ENCODE measurements at places on chromosomes 1 and 21.
A peak's percentile ranks its signal among the peaks of the same experiment; 100 is the strongest.

- H3K27ac ChIP-seq = no peak overlapping the region
- no peak for DNase-seq
- H3K4me3 ChIP-seq = no peak overlapping the region
- H3K4me1 ChIP-seq = peaks cover 5% of the 10 kb centered on the region
- peaks cover 4% of the 10 kb centered on the region for H3K27me3 ChIP-seq
- H3K36me3 ChIP-seq = no peaks in the 10 kb centered on the region
These were observed 3.8 kb upstream of the TINAGL1 start for GRCh38 chr1:31572323-31573104.

GRCh38 chr1:200767321-200767720 is 28.6 kb downstream of the CAMSAP2 start:
- DNase-seq = no peak

GRCh38 chr1:65514041-65514440 is 93.6 kb downstream of the LEPR start:
- H3K4me3 ChIP-seq = no peak overlapping the region
- no peaks in the 10 kb centered on the region for H3K4me1 ChIP-seq
- no peak overlapping the region for H3K27ac ChIP-seq

- H3K4me1 ChIP-seq = peaks cover 4% of the 10 kb centered on the region
- H3K4me3 ChIP-seq = no peak overlapping the region
- peak; percentile 72 for DNase-seq
- H3K36me3 ChIP-seq = no peaks in the 10 kb centered on the region
These were observed 22.1 kb upstream of the TDRD10 start for GRCh38 chr1:154479764-154480421.

GRCh38 chr1:36122062-36123030 is 2.7 kb downstream of the COL8A2 start:
- DNase-seq = no peak
- H3K4me1 ChIP-seq = no peaks in the 10 kb centered on the region
- peaks cover 3% of the 10 kb centered on the region for H3K27me3 ChIP-seq
- H3K36me3 ChIP-seq = no peaks in the 10 kb centered on the region

DNA sequence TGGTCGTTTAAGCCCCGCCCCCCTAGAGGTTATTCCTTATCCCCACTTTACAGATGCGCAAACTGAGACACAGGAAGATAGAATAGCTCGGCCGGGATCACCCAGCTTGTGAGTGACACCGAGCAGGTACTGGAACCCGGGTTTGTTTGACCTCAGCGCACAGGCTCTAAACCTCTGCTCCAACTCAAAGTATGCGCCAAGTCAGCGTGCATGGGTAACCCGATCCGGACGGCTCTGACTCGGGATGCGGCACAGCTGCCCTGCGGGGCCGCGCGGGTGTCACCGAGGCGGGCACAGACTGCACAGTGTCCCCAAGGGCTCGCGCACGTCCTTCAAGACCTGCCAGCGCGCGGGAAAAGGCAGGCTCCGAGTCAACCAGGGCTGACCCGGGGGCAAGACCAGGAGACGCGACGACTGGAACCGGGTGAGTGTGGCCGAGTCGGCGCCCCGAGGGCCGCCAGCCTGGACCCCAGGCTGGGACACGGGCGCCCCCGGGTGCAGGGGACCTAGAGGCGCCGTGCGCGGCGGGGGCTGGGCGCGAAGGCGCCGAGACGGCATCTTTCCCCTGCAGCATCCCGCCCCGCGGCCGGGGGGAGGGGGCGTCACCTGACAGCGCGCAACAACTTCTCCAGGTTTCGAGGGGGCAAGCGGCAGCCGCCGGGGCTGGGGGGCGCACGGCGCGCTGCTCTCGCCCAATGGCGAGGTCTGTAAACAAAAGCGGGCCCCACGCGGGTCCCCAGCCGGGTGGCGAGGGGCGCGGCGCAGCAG is 101.9 kb upstream of the SOD1 start:
- no peak overlapping the region for H3K27ac ChIP-seq
- peaks cover 29% of the 10 kb centered on the region for H3K4me1 ChIP-seq
- H3K36me3 ChIP-seq = no peaks in the 10 kb centered on the region
- H3K4me3 ChIP-seq = no peak overlapping the region
- H3K27me3 ChIP-seq = peaks cover 9% of the 10 kb centered on the region

GRCh38 chr1:111976842-111977241 is 12.6 kb downstream of the KCND3 start:
- no peaks in the 10 kb centered on the region for H3K36me3 ChIP-seq
- no peak overlapping the region for H3K4me3 ChIP-seq
- H3K4me1 ChIP-seq = no peaks in the 10 kb centered on the region
- H3K27ac ChIP-seq = no peak overlapping the region
- peaks cover 10% of the 10 kb centered on the region for H3K27me3 ChIP-seq
- no peak for DNase-seq

DNA sequence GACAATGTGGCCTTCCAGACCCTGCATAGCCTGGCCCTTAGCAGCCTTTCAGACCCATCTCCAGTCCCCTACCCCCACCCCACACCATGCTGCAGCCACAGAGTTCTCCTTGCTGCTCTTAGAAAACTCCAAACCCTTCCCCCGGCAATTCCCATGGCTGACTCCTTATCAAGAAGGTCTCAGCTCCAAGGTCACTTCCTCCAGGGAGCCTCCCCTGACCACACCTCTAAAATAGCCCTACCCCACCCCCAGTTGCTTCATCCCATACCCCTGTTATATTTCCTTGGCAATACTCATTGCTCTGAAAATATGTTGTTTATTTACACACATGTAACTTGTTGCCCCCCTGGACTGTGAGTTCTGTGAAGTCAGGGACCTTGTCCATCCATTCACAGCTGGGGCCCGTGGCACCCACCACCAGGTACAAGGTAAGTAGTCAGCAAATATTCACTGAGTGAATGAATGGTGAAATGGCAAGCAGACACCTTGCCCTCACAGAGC is 4.3 kb upstream of the ADGRB2 start:
- H3K27me3 ChIP-seq = peaks cover 7% of the 10 kb centered on the region
- H3K36me3 ChIP-seq = no peaks in the 10 kb centered on the region
- H3K27ac ChIP-seq = no peak overlapping the region
- peaks cover 28% of the 10 kb centered on the region for H3K4me1 ChIP-seq
- H3K4me3 ChIP-seq = no peak overlapping the region
- DNase-seq = no peak

DNA sequence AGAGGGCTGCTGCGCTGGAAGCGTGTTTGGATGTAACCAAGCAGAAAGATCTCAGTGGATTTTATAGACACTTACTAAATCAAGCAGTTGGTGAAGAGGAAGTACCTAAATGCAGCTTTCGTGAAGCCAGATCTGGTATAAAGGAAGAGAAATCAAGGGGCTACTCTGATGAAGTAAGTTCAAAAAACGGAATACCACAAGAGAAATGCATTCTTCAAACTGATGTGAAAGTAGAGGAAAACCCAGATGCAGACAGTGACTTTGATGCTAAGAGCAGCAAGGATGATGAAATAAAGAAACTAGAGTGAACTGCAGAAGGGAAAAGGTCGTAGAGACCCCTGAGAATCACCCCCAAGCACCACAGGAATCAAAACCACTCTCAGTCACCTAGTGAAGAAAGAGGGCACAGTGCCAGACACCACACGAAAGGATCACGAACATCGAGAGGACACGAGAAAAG is 40.8 kb upstream of the NEXN start:
- H3K4me3 ChIP-seq = no peak overlapping the region
- no peak overlapping the region for H3K27ac ChIP-seq
- peaks cover 22% of the 10 kb centered on the region for H3K36me3 ChIP-seq
- no peaks in the 10 kb centered on the region for H3K27me3 ChIP-seq
- no peaks in the 10 kb centered on the region for H3K4me1 ChIP-seq
- DNase-seq = no peak

DNA sequence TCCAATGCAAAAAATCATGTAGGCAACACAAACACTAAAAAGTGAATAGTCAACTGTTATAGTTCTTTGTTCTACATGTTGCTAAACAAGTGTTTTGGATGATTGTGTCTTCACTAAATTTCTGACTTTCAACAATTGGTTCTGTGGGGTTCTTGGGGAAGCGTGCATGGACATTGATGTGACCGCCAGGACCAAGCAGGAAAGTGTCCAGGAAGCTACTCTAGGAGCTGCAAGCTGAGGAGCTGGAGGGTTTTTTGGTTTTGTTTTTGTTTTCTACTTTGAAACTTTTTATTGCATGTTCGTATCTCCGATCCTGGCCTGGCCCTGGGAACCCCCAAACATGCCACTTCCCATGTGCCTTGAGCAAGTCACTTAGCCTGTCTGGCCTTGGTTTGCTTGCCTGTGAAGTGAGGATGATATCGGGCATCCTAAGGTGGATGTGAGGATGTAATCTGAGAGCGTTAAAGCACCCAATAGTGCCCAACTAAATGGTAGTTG is 8.0 kb downstream of the TMPRSS3 start:
- H3K27ac ChIP-seq = no peak overlapping the region
- DNase-seq = no peak
- H3K27me3 ChIP-seq = no peaks in the 10 kb centered on the region
- H3K4me3 ChIP-seq = no peak overlapping the region
- H3K4me1 ChIP-seq = peaks cover 20% of the 10 kb centered on the region

- no peaks in the 10 kb centered on the region for H3K36me3 ChIP-seq
- H3K27ac ChIP-seq = no peak overlapping the region
- H3K4me1 ChIP-seq = no peaks in the 10 kb centered on the region
- DNase-seq = no peak
These were observed 8.7 kb downstream of the PROX1 start for GRCh38 chr1:213996320-213997037.

All from CD4-positive, CD25-positive, alpha-beta regulatory T cell (primary cell).